ENCODE measurements at places on chromosomes 16 and 17. TPM values are rescaled to one million over a fixed set of nuclear protein-coding genes. Genes with fewer than 3 reads are reported as not detected.

Gene PAQR4
- polyA plus RNA-seq, result 9.6 TPM

Gene NPIPA3
- 1.0 TPM for polyA plus RNA-seq

Gene TMEM95
- polyA plus RNA-seq, result 0.18 TPM

Gene CIAO2B
- polyA plus RNA-seq, result 266 TPM

Gene JUP
- 445 TPM for polyA plus RNA-seq

Gene ABCC6
- 0.08 TPM for polyA plus RNA-seq

Gene PSMD7
- polyA plus RNA-seq, result 29.8 TPM

Gene KRT40
- 0.20 TPM for polyA plus RNA-seq

Gene ABCA8
- 2.8 TPM for polyA plus RNA-seq

Gene MEAK7
- polyA plus RNA-seq, result 9.5 TPM

Gene CA7
- polyA plus RNA-seq, result not detected

Gene PSMC3IP
- 6.4 TPM for polyA plus RNA-seq

Gene TBC1D3I
- polyA plus RNA-seq, result 0.38 TPM

Gene MYH1
- polyA plus RNA-seq, result 0.01 TPM

Gene GCGR
- polyA plus RNA-seq, result 0.14 TPM

Gene CCDC92B
- 0.44 TPM for polyA plus RNA-seq

Gene TEDC2
- polyA plus RNA-seq, result 3.7 TPM

Gene GRIN2A
- polyA plus RNA-seq, result 0.04 TPM

Gene PIK3R6
- polyA plus RNA-seq, result 0.59 TPM

Gene SSTR5
- polyA plus RNA-seq, result 0.05 TPM

Gene MYADML2
- polyA plus RNA-seq, result not detected

Gene SLC13A2
- polyA plus RNA-seq, result not detected

Gene DHRS7C
- 0.05 TPM for polyA plus RNA-seq

Gene EZH1
- polyA plus RNA-seq, result 15.6 TPM

Gene CCL11
- 0.29 TPM for polyA plus RNA-seq

Gene ZSWIM7
- polyA plus RNA-seq, result 15.6 TPM

Gene SEPTIN1
- 6.8 TPM for polyA plus RNA-seq

Gene OTOA
- polyA plus RNA-seq, result not detected

Gene SYT17
- polyA plus RNA-seq, result 3.5 TPM

Gene OMG
- polyA plus RNA-seq, result 0.28 TPM

Gene CDH1
- polyA plus RNA-seq, result 92.0 TPM

Gene IQCK
- polyA plus RNA-seq, result 5.3 TPM

Gene ASGR1
- 0.84 TPM for polyA plus RNA-seq

Gene MGAT5B
- 0.24 TPM for polyA plus RNA-seq
